ENCODE measurements at places on chromosomes 11 and 22.

DNA sequence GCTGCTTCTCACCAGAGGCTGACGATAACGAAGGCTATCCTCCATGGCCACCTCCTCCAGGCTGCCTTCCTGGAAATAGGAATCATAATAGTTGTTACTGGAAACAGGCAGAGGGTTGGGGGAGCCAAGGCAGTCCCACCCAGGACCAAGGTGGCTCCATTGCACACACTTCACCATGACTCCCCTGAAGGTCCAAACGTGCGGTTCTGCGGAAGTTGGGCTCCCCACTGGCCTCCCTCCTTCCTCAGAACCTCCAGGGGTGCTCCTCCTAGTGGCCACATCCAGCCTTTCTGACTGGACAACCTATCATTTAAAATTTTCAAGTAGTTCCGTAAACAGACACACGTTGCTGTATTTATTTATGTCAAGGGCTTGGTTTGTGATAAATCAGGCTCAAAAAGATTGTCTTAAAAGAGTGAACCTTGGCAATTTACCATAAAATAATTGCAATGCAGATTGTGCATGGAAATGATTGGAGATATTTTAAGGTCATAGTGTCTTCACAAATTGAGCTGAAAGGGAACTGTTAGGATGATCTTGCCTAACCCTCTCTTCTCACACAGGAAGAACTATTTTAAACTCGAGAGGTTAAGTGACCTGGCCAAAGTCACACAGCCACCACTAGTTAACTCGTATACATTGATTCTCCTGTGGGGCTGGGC is 1.4 kb upstream of the TCN2 start:
- DNase-seq, result peak; percentile 45

DNA sequence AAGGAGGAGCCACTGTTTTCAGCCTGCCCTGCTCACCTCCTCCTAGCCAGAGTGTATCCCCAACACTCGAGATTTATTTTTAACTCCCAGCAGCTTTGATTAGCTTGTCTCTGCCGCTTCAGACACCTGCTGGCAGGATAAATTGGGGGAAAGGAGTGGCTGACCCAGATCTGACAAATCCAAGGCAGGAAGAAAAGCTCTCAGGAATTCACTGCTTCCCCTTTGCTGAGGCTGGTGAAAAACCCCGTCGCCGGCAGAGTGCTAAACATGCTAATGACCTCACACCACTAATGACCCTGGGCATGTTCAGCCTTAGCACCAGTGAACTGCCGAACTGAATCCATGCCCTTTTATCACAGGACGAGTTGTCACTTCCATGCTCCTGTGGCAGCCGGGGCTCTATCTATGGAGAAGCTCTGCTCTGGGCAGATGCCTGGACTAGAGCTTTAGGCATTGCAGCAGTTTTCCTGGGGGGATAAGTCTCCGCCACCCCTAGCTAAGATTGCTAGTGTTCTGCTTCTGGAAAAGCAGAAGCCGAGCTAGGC is 52.2 kb downstream of the FEZ1 start:
- no peak for DNase-seq

- DNase-seq, result no peak
Measured at GRCh38 chr11:130635937-130636630, 187.6 kb downstream of the ADAMTS15 start.

- DNase-seq, result no peak
Measured at GRCh38 chr11:2328021-2328420, 26.2 kb downstream of the TSPAN32 start.

DNA sequence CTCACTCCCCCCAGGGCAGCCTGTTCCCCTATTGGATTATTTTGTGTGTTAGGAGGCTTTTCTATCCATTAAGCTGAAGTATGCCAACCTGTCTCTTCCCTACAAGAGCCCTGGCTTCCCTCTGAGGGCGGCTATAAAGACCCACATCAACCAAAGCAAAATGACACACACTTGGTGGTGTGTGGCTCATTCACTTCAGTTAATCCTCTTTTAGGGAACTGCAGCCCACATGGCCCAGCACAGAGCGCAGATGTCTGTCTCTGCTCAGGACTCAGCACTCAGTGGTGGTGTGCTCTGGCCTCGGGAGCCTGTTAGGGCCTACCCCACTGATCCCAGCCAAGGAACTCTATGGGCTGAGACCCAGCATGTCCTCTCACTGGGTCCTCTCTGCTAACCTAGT is 32.2 kb upstream of the LRRC10B start:
- no peak for DNase-seq

- DNase-seq, result peak; percentile 1
Measured at GRCh38 chr22:33073989-33074418, 15.8 kb upstream of the SYN3 start.

GRCh38 chr11:45605051-45605450 is 60.4 kb downstream of the CHST1 start:
- no peak for DNase-seq

GRCh38 chr11:67027943-67028542 is 5.1 kb downstream of the SYT12 start:
- DNase-seq, result no peak

DNA sequence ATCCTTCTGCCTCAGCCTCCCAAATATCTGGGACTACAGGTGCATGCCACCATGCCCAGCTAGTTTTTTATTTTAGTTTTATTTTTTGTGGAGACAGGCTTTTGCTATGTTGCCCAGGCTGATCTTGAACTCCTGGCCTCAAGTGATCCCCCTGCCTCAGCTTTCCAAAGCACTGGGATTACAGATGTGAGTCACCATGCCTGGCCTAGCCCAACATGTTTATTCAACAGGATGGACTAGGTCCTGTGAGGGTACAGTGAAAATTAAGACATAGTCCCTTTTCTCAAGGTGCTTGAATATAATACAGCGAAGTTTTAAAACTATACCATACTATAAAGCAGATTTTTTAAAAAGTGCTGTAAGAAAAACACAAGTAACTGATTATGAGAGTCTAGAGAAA is 45.2 kb upstream of the EED start:
- DNase-seq, result no peak

GRCh38 chr22:19238900-19239299 is 52.6 kb downstream of the CLTCL1 start:
- DNase-seq, result no peak

DNA sequence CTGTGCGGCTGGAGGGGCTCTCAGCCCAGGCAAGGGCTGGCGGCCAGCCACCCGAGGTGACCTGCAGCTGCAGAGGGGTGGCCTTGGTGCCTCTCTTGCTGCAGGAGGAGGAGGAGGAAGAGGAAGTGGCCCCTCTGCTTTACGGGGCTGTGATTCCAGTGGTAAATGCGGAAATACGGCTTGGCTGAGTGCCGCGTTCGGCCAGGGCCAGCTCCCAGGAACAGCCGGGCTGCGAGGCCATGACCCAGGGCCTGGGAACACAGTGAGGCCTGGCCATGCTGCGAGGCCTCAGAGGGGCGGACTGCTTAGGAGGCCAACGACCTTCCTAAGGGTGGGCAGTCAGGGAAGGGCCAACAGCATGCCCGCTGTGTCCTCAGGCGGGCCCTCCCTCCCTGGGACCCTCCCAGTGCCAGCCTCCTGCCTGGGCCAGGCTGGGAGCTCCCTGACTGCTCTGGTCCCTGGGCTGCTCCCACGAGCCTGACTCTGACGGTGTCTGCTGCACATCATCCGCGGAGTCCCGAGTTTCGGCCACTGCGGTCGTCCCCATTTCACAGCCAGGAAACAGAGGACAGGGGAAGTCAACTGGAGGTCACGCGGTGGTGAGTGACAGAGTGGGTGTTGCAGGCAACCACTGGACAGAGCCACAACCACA is 20.8 kb upstream of the PPARA start:
- no peak for DNase-seq

DNA sequence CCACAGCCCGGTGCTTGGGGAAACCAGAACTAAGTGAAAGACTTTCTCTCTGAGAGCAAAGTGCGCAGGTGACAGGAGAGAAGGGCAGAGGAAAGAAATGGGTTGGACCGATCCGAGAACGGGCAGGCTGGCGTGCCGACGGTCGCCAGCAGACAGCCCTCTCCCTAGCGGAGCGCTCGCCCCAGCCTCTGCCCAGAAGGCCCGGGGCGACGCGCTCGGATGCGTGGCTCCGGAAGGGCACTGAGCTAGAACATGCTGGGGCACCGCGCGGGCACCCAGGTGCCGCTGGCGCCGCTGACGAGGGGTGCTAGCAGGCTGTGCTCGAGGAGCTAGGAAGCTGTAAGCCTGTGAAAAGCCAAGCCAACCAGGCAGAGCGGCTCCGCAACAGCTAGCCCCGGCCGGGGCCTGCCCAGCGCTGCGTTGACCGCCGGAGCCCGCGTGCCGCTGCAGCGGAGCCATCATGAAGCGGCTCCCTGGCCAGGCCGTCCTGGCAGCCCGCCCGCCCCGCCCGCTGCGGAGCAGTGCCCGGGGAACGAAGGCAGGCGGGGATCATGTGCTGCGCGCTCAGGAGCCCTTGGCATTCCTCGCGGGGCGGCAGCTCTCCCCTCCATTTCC is 22.1 kb upstream of the RRAS2 start:
- DNase-seq, result peak; percentile 54

GRCh38 chr22:46224898-46225290 is 25.2 kb downstream of the CDPF1 start:
- no peak for DNase-seq

- no peak for DNase-seq
Measured at GRCh38 chr22:41526226-41526829, 17.9 kb downstream of the POLR3H start.
